ENCODE measurements at places on chromosomes 5 and 9. TPM values are rescaled to one million over a fixed set of nuclear protein-coding genes. Genes with fewer than 3 reads are reported as not detected.

SPOCK1 gene
- total RNA-seq, result 29.1 TPM

IL4 gene
- total RNA-seq, result not detected

DNA sequence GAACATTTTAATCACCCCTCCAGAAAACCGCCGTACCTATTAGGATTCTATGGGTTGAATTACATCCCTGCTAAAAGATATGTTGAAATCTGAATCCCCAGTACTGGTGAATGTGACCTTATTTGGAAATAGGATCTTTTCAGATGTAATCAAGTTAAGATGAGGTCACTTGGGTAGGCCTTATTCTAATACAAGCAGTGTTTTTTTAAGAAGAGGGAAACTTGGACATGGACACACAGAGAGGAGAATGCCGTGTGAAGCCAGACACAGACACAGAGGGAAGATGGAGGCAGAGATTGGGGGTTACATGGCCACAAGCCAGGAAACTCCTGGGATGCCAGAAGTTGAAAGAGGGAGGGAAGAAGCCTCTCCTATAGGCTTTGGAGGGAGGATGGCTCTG lies 183.5 kb downstream of the GNA14 start:
- DNase-seq, result no peak

DNA sequence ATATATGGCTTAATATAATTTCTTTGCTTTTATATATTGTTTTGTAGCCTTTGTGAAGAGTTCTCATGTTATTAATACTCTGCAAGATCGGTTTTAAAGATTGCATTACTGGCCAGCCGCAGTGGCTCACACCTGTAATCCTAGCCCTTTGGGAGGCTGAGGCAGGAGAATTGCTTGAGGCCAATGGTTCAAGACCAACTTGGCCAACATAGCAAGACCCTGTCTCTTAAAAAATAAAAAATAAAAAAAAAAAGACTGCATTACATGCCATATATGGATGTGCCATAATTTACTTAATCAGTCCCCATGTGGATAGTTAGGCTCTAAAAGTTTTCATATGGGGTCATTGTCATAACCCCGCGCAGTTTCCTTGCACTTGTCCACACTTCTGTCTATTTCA lies 31.0 kb upstream of the TNFAIP8 start:
- DNase-seq, result no peak

DNA sequence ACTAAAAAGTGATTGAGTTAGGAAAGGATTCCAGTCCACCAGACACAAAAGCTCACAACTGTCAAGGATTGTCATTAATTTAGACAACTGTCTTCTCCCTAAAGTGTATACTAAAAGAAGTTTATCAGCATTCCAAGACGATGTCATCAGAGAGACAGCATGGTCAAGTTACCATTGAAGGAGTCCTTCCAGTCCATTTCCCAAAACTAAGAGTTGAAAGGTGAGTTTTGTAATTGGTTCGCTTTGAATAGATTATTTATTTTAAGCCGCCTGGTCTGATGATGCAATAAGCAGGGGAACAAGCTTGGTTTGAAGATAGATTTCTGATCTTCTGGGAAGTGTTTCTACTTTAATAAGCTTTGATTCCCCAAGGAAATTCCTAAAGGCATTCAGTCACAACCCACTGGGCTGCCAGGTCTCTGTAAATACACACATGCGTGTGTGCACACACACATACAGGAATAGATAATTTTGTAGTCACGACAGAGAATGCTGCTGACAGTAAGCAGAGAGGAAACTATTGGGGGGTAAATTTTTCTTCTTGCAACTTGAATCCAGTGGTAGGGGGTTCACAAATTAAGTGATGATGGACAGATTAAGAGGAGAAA lies 234.8 kb downstream of the PIK3R1 start:
- DNase-seq, result peak; percentile 95

FGD3 gene
- 0.20 TPM for total RNA-seq

PCDHB11 gene
- total RNA-seq, result 0.25 TPM

DNA sequence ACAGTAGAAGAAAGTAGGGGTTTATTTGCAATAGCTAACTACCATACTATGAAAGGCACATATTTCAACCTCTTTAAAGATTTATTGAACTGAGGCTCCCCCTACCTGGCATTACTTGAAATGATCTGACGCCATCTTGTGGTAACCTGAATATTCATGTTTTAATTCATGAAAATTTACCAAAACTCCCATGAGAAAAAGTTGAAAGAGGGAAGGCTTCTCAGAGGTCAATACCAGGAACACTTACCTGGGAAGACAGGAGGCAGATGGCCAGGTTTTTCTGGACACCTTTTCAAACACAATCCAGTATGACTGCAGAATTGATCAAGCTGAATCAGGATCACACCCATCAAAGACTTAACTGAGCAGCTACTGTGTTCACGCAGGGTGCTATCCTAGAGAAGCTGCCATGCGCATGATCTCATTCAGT lies 9.4 kb downstream of the PRELID2 start:
- peak; percentile 57 for DNase-seq

DNA sequence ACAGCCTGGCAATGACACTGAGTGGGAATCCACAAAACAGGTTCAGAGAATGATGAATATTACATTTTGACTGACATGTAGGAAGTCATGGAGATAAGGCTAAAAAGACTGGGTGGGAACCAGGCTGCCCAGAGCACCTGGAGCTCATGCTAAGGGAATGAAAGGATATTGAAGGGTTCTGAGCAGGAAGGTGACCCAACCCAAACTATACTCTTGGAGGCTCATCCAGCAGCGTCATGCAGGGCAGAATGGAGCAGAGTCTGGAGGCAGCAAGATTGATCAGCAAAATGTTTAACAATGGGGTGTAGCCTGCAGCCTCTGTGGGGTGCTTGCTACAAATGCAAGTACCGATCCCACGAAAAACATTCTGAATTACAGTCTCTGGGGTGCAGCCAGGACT lies 120.2 kb downstream of the PSD2 start:
- DNase-seq, result no peak

DNA sequence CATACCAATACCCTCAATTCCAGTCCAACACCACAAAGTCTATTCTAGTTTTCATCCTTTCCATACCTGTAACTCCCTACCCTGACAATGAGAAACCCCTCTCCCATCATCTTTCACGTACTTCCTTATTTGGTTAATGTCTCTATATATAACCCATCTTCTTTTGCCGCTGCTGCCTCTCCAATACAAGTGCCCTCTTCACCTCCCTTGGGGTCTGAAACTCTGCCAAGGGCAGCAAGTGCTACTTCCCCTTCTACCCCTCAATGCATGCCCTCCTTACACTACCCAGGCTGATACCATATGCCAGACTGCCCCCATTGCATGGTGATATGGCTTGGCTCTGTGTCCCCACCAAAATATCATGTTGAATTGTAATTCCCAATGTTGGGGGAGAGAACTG lies 24.4 kb upstream of the SMIM15 start:
- DNase-seq, result no peak

- no peak for DNase-seq
Measured at GRCh38 chr5:35668794-35669193, 51.1 kb downstream of the SPEF2 start.

- DNase-seq, result no peak
Measured at GRCh38 chr9:93673021-93673838, 96.8 kb downstream of the PHF2 start.

DNA sequence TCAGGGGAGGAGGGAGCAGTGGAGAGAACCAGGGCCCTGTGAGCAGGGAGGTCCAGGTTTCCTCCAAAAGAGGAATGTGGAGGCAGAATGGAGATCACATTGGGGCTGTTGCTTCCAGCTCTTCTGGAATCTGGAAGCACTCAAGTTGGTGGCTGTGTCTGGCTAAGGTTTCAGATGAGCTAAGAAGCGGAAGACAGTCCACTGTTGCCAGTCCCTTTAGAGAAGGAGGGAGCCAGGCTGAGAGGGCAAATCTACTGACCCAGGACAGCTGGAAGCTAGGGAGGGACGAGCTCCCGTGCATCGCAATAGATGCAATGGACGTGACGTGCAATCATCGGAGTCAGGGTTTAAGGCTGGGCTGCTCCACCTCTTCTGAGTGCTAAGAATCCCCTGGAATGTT lies 71.2 kb downstream of the TENT4A start:
- DNase-seq, result no peak

GRCh38 chr5:82509762-82510161 lies 231.6 kb upstream of the RPS23 start:
- no peak for DNase-seq

- DNase-seq, result no peak
Measured at GRCh38 chr9:129419382-129419899, 201.5 kb downstream of the C9orf50 start.

NFIL3 gene
- 20.6 TPM for total RNA-seq

GRCh38 chr9:41229408-41230401 lies 40.6 kb upstream of the ZNG1F start:
- DNase-seq, result peak; percentile 5
